ENCODE measurements at places on chromosomes 2 and 18.

DNA sequence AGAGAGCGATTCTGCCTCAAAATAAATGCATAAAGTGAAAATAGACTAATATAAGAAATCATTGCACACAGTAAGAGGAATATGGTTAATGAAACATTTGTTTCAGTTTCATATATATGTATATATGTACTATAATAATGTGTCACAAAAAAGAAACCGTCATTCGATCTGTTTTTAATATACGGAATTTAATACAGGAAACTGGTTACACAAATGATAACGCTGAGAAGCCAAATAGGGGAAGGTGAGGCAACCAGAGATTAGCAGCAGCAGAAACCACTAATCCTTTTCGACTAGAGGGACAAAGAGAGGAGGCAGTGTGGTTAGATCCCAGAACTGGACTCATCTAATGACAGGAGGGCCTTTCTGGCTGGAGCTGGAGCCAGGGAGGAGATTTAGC lies 64.2 kb upstream of the GREB1L start:
- no peak for DNase-seq

- no peak for DNase-seq
These were observed 186.6 kb downstream of the C1D start for GRCh38 chr2:67876176-67876575.

- DNase-seq: no peak
These were observed 91.9 kb downstream of the ARL4C start for GRCh38 chr2:234404957-234405356.

DNA sequence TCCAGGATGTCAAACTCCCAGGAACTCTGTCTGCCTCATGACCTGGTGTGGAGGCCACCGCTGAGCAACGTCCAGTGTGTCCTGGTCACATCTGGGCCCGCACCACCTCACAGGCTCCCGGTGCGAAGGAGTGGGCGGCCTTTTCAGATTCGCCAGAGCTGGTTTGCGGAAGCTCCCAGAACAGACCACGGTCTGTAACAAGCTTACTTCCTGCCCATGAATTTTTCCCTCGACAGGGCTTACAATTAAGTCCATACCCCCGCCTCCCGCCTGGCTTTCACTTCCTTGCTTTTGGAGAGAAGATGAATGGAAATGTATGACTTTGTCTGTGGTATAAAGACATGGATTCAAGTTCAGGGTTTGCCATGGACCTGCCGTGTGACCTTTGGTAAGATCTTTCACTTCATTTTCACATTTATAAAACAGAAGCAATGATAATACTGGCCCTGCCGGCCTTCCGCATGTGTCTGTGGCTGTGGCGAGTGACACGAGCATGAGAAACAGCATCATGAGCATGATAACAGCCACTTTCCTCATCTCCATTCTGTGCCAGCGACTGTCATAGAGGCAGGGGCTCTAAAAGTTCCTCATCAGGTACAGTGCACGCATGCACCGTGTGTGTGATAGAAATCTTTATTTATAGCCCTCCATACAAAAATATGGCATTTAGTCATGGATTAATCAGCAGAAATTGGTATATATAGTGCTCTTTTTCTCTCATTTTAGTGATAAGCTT lies 31.0 kb upstream of the KCNF1 start:
- DNase-seq: no peak

- no peak for DNase-seq
These were observed 108.7 kb downstream of the RGPD3 start for GRCh38 chr2:106359512-106359911.

- no peak for DNase-seq
These were observed 30.1 kb upstream of the CCL20 start for GRCh38 chr2:227783404-227784138.

- no peak for DNase-seq
These were observed 94.6 kb upstream of the CHAC2 start for GRCh38 chr2:53672881-53673522.

DNA sequence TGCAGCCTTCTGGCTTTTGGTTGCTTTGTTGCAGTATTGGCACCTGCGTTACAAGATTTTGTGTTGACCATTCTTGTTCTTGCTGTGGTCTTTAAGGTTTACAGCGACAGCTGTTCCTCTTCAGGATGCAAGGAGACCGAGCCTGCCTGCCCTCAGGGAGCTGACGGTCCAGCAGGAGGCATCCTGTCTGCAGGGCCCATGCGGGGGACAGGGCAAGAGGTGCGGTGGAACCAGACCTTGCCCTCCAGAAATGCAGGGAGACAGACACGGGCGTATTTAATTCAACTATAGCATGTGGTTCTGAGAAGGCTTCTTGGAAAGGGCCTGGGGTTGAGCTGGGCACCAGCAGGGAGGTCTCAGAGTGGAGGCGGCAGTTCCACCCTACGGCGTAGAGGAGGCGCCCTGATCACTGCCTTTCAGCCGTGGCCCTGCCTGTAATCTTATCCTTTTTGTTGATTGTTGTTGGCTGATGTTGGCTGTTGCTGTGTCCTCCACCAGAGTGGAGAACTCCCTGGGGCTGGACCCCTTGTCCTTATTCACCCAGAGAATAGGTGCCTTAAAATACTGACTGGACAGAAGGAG lies 71.7 kb downstream of the HPCAL1 start:
- no peak for DNase-seq

DNA sequence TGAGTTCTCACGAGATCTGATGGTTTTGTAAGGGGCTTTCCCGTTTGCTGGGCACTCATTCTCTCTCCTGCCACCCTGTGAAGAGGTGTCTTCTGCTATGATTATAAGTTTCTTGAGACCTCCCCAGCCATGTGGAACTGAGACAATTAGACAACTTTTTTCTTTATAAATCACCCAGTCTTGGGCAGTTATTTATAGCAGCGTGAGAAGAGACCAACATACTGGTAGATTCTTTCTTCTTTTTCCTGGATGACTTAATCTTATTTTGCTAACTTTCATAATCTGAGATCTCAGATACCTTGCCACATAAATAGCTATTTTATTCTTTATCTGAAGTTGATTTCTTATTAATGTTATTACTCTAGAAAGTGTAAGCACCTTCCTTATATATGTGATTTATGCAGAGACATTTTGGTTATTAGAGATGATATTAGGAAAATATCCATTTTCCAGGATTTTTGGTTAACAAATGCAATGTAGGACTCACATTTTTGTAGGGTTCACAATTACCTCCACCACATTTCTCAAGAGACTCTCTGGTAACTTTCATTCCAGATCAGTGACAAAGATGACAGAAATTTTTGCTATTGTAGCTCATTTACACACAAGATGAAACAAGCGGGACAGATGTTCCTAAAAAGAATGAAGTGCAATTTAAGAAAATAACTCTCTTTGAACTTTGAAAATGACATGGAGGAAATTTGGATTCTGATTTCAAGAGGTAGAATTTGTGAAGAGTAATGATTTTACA lies 97.9 kb upstream of the RND3 start:
- DNase-seq: no peak

GRCh38 chr2:220451438-220451837 lies 824.0 kb downstream of the SLC4A3 start:
- DNase-seq: no peak

GRCh38 chr2:35973737-35974132 lies 381.8 kb upstream of the CRIM1 start:
- DNase-seq: no peak

- DNase-seq: no peak
These were observed 803 bp upstream of the DES start for GRCh38 chr2:219417374-219417773.

- DNase-seq: no peak
These were observed 27.3 kb downstream of the SPRED2 start for GRCh38 chr2:65404988-65405697.

DNA sequence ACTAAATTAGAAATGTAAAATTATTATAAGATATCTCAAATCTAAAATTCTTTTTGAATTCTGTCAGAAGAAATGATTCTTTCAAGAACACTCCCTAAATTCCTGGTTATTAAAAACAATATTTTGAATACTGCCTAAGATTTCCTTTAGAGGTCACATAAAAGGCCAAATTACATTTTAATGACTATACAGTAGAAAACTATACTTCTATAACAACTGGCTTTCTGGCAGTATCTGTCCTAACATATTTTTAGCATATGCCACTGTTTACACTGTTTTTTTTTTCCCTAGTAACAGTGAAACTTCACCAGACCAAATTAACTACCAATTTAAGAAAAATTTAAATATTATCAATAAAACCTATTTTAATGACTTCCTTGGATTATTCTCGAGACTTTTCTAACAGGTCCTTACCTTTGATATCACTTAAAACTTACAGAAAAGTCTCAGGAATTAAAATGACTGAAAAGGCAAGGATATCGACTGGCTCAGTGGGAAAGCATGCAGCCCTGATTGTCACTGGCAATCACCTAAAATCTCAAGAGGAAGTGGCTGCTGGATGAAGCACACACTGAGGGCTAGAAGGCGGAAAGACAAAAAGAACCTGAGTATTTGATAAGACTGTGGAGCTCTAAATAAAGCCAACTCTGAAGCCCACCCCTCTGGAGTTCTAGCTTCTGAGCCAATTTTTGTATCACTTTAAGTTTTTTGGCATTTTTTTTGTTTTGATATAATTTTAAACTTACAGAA lies 59.6 kb downstream of the SPIRE1 start:
- no peak for DNase-seq

- DNase-seq: no peak
These were observed 573.7 kb upstream of the NXPH2 start for GRCh38 chr2:139353874-139354273.

- no peak for DNase-seq
These were observed 97.6 kb upstream of the SEC11C start for GRCh38 chr18:59041819-59042815.

- no peak for DNase-seq
These were observed 31.3 kb upstream of the RAPGEF4 start for GRCh38 chr2:172704072-172704936.

- peak; percentile 70 for DNase-seq
These were observed 62.7 kb upstream of the NT5C1B start for GRCh38 chr2:18651842-18652774.

DNA sequence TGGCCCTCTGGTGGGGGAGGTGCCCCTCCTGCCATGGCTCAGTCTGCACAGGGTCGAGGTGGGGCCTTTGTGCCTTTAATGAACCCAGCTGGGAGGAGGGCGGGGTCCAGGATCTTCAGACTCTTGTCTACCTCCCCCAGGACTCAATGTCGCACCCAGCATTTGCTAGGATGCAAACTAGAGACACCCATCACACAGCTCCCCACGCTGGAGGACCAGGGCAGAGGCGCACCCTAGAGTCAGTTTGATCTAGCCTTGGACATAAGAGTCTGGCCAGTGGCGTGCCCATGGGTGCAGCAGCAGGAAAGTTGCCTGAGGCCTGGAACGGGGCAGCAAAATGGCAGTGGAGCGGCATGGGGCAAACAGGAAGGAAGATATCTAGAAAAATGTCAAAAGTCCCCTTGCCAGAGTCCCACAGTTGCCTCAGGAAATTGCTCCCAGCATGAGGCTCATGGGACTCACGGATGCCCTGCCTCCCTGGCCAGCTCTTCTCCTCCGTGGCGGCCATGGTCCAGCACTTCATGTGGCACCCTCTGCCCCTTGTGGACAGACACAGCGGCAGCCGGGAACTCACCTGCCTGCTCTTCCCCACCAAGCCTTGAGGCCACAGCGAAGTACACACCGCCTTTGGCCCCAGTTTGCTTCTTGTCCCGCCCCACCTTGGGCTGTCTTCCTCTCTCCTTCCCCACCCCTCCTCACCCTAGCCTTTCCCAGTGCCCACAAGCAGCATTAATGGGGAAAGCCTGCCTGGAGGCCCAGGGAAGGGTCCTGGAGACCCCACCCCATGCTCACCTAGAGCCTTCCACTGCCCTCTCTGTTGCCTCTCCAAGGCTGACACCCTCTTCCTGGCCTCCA lies 17.7 kb downstream of the SH2D6 start:
- no peak for DNase-seq

DNA sequence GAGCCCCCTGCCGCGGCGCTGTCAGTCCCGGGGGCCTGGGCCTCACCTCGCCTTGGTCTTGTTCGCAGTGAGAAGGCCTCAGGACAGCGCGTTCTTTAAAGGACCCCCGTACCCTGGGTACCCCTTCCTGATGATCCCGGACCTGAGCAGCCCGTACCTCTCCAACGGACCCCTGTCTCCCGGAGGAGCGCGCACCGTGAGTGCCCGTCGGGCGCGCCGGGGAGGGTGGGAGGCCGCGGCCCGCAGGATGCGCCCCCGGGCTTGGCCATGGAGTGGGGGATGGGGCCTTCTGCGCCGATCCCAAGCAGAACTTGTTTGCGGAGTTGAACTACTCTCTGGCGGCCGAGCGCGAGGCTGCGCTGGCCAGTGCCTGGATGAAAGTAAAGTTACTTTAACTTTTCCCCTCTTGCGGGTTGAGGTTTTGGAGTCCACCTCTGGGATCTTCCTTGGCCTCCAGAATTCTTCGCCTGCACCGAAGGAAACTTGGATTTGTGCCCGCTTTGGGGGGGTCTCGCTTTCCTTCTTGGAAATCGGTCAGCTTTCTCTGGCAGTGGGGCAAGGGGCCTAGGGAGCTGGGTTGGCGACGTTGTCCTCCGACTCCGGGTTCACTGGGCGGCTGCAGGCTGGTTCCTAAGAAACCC lies 1.2 kb downstream of the TCF7L1 start:
- no peak for DNase-seq

GRCh38 chr2:28049899-28050298 lies 159.4 kb downstream of the BABAM2 start:
- DNase-seq: no peak

DNA sequence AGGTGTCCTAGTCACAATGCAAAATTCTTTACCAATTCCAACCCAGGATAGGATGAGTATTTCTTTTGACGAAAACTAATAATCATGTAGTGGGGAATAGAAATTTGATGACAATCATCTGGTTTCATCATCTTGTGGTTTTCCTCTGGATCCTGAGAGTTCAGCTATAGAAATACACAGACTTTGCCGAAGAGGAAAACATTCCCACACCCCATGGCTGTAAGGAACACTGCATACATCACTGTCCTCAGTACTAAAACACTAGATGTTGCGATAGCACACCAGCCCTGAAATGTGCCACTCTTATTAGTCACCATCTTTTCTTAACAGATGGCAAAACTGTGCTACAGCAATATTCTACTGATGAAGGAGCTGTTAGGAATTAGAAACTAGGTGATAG lies 29.4 kb downstream of the CERKL start:
- no peak for DNase-seq

- DNase-seq: no peak
These were observed 339.4 kb downstream of the PLCL1 start for GRCh38 chr2:198143793-198144192.

GRCh38 chr18:58578321-58578720 lies 50.6 kb downstream of the ALPK2 start:
- DNase-seq: no peak

DNA sequence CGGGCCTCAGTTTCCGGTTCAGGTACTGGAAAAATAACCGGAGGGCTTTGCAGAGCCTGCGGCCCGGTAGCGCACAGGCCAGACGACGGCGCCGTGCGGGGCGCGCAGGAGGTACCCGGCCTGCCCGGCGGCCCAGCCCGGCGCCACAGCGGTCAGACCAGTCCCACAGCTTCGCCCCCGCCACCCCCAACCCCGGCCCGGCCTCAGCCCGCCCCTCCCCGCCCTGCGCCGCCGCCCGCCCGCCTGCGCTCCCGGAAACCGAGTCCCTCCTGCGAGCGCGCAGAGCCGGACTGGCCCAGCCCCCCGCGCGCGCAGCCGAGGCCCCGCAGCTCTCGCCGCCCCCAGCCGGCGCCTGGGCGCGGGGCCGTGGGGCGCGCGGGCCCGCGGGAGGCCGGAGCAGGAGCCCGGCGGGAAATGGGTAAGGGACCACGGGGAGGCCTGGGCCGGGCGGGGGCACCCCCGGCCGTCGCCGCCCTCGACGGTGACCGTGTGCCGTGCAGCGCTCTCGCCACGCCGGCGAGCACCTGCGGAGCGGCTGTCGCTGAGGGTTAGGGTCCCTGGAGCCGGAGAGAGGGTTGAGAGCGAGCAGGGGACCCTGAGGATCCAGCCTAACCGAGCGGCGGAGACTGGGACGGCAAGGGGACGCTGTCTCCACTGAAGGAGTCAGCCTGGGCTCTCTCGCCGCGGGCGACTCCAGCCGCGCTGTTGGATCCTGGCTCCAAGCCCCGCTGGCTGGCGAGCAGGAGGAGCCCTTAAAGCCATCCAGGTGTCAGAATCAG lies 16.5 kb upstream of the PSD4 start:
- no peak for DNase-seq
